NCI-H1092 treated with DMSO at 0.1 percent for 48 hours (cell line): ENCODE measurements at places on chromosomes 3 and 15.

DNA sequence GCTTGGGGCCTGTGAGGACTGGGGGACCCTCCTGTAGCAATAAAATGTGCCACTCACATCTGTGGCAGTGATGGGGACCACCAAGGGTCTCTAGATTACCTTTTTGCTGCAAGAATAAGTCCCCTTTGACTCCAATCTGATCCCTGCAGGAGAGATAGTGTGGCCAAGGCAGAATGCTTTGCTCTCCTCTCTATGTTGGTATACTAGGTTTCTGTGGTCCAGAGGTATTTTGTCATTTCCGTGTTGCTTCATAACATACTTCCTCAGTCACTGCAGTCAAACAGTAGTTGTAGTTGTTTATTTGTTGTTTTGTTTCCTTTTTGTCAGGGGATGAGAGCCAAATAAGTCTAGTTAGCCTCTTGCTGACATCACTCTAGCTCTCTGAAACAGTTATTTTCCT, 13.1 kb upstream of the NAALADL2 start:
- no peak for DNase-seq

DNA sequence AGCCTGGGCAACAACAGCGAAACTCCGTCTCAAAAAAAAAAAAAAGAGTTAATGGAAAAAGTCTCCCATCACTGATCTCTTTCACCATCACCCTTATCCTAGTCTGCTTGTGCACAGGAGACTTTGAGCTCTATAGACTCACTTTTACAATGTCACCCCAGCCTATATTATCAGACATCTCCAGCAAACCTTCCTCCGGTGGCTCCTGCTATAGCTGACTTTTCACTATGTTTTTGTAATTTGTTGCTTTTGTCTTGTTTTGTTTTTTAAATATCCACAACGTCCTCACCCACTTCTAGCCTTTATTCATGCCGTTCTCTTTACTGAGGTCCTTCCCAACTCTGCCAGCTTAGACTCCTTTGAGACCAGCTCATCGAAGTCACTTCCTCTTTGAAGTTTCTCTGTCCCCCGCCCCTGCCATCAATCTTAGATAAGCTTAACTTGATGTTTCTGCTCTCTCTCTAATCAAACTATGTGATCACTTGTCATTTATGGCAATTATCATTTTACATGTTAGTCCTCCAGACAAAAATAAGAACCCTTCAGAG, 82.7 kb upstream of the CHD2 start:
- DNase-seq = peak; percentile 31

- DNase-seq = no peak
Measured at GRCh38 chr15:68152342-68152741, 52.8 kb downstream of the CALML4 start.

GRCh38 chr15:87129916-87130315, 1050.2 kb downstream of the AGBL1 start:
- no peak for DNase-seq

GRCh38 chr3:139396707-139397106, 7.3 kb upstream of the COPB2 start:
- no peak for DNase-seq

DNA sequence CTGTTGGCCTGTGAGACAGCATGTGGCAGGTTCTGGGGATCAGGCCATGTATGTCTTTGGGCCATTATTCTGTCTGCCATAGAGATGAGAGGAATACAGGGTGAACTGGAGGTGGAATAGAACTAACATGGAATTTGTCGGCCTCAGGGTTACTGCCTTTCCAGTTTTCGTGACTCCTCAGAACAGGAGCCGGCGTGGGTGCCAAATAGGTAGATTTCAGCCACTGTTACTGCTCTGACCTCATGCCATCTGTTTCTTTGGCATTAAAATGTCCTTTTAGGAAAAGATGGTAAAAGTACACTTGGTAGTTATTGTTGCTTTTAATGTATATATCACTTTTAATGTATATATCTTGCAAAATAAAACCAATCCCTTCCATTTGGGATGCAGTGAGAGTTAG, 65.6 kb downstream of the SLTM start:
- DNase-seq = no peak

DNA sequence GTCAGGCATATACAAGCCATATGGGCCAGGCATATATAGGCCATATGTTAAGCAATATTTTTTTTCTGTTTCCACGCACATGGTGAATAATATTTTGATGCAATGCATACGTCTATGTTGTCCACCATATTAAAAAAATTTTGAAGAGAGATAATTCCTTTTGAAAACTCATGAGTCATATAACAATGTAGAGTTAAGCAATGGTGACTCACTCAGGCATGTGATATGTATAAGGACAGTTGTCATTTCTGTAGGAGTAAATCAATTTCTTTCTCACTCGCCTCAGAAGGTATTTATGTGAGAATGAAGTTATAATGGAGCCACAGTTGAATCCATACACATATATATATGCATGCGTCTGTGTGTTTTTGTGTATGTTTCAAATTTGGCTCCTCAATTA, 272.6 kb downstream of the EPHA3 start:
- DNase-seq = no peak
